ENCODE measurements at places on chromosomes 5 and 9.

DNA sequence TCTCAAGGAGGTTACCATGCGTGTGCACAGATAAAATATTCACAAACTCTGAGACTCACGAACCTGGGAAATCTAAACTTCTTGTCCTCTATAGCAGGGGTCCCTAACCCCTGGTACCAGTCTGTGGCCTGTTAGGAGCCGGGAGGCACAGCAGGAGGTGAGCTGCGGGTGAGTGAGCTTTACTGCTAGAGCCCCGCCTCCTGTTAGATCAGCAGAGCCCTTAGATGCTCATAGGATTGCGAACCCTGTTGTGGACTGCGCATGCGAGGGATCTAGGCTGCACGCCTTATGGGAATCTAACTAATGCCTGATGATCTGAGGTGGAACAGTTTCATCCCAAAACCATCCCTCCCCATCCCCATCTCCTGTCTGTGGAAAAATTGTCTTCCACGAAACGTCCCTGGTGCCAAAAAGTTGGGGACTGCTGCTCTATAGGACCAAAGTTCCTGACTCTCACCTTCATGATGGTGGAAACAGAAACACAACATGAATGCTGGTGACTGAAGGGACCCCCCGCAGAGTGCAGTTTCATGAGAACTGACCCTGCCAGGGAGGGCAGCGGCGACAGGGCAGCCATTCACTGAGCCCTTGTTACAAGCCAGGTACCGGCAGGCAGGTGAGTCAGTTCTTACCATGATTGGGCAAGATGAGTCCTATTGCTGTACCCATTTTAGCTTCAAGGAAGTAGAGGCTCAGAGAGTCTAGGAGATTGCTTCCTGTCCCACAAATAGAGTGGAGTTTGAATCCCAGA lies 181.9 kb downstream of the RGS3 start:
- no peak for DNase-seq

- DNase-seq = no peak
Measured at GRCh38 chr5:166369807-166370206, 1921.6 kb upstream of the WWC1 start.

- peak; percentile 86 for DNase-seq
Measured at GRCh38 chr5:33843579-33843978, 48.2 kb downstream of the ADAMTS12 start.

- no peak for DNase-seq
Measured at GRCh38 chr9:137465000-137465719, 6.0 kb upstream of the NSMF start.

DNA sequence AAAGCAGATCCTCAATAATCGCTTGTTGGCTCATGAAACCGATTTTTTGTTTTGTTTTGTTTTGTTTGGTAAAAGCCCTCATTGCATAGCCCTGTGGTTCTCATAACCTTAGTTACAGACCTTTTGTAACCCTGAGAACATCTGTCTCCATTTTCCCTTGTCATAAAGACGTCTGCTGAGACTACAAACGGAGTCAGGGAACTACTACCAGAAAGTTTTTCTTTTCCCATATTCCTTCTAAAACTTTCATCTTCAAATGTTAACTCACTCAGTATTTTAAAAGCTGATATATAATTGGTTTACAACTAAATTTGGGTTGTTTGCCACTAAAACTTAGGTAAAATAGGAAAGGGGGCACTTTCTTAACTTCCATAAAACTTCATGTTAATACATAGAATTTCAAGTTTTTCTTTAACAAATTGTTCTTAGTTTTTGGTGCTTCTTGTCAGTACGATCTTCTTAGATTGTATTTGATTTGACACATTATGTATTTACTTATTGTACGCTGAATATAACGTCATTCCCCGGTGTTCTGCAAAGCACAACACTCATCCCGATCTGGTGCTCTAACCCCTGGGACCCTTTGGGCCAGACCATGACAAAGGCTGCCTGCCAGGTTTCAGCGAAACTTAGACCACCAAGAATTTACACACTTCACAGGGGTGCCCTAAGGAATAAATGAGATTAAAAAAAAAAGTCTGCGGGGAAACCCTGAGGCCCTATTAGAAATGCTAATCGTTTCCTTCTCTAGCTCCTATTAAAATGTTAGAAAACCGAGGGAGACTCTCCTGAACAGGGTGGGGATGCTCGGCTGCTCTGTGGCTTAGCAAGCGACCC lies 1.1 kb upstream of the ANP32B start:
- DNase-seq = no peak

DNA sequence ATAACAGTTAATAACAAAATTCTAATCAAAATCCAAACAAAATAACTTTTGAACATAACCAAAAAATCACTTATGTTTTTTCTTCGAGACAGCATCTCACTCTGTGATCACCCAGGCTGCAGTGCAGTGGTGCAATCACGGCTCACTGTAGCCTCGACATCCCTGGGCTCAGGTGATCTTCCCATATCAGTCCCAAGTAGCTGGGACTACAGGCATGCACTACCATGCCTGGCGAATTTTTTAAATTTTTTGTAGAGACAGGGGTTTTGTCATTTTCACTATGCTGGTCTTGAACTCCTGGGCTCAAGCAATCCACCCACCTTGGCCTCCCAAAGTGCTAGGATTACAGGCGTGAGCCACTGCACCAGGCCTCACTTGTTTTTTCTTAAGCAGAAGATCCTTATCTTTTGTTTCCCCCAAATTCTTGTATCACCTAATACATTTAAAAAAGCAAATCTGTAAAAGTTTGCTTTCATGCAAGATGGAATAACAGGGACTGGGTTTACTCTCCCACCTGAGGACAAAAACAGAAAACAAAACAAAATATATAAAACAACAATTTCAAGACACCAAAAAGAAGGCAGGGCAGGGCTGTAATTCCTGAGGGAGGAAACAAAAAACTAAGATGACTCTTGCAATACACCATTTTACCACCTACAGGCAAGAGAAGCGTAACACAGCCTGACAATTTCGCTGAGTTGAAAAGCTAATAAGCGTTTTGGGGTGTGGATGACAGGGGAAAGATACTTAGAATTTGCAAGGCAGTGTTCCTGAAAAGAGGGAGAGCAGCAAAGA lies 71.4 kb downstream of the RAPGEF6 start:
- no peak for DNase-seq

- no peak for DNase-seq
Measured at GRCh38 chr9:77438653-77439052, 209.5 kb downstream of the GNA14 start.

GRCh38 chr5:41240985-41241384 lies 27.7 kb upstream of the C6 start:
- no peak for DNase-seq

DNA sequence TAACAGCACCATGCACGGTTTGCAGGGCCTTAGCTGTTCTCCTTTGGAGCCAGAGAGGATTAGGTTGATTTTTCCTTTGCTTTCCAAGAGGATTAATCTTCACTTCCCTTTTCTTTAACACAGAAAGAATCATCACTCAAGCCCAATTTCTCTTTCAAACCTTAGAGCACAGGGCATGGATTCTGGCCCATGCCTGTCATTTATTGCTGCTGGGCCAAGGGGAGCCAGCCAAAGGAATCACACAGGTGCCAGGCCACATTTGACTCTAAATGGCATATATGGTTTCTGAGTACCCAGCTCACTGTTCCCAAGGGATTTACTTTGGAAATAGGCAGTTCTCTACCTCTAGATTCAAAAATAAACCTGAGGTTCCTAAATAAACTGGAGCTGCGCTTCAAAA lies 58.3 kb downstream of the FBXL7 start:
- no peak for DNase-seq

DNA sequence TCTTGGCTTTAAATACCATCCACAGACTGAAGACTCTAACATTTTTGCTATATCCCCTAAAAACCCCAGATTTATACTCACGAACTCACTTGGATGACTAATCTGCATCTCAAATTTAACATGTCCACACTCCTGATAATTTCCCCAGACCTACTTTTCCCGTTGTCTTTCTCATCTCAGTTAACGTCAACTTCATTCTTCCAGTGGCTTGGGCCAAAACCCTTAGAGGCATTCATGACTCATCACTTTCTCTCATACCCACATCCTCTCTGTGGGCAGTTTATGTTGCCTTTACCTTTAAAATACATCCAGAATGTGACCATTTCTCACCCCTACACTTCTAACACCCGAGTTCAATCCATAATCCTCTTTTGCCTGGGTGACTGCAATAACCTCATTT lies 96.7 kb downstream of the EDIL3 start:
- peak; percentile 92 for DNase-seq

- DNase-seq = no peak
Measured at GRCh38 chr9:91243029-91243428, 118.7 kb downstream of the AUH start.

DNA sequence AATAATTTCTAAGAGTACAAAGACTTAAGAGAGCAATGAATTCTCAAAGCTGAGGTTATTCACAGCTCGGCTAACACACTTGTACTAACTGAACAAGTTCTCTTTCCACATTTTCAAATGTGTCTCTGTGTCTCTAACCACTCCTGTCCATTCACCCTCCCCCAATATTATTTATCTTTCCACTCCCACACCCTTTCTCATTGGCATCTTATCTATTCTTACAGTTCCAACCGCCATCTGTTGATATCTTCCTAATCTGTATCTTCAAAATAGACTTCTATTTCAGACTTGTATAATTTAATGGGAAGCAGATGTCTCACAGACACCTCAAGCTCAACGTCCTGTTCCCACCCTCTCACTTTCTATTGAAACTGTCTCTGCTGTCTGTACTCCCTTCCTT lies 205.9 kb downstream of the ANXA1 start:
- DNase-seq = no peak

DNA sequence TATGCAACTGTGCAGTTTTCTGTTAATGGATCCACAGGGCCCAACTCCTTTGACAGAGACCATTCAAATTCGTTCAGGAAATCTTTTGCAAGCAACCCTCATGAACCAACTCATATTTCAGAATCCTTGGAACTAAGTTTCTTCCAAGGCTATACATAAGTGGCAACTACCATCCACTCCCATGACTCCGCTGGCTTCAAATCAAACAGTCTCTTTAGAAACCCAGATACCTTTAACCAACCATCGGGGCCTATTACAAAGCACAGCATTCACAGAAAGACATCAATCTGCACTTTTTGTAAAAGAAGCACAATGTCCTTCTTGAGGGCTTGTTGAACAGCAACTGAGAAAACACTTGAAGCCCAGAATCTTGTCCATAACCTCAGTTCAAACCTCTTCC lies 526.9 kb downstream of the DTWD2 start:
- DNase-seq = no peak

- DNase-seq = no peak
Measured at GRCh38 chr5:103374473-103374963, 116.0 kb downstream of the MACIR start.

DNA sequence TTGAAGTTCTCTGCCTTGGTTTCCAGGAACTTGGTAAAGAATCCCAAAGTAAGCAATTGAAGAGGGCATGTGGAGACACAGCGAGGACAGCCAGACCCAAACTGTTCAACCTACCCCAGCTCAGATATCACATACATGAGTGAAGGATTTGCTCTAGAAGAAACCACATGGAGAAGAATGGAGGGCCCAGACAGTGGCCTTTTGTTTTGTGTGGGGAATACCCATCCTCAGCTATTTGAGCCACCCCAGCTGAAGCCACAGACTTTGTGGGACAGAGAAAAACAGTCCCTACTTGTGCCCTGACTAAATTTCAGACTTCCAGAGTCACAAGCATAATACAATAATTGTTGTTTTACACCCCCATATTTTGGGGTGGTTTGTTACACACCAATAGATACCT lies 387.1 kb downstream of the ZSWIM6 start:
- DNase-seq = no peak

- no peak for DNase-seq
Measured at GRCh38 chr5:1719860-1720259, 79.8 kb downstream of the MRPL36 start.

DNA sequence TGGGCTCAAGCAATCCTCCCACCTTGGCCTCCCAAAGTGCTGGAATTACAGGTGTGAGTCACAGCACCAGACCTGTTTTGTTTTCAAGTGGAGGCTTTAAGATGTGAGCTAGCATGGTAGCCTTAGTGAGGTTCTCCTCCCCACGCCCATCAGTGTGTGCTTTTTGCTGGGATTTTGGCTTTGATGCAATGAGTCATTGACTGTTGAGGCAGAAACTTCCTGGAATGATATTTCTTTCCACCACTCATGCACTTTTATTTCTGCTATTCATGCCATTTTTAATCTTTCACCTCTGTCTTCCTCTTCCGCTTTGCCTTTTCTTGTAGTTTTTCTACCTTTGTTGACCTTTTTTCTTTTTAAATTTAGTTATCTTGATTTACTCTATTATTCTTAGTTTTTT lies 4.2 kb upstream of the NFIL3 start:
- no peak for DNase-seq

DNA sequence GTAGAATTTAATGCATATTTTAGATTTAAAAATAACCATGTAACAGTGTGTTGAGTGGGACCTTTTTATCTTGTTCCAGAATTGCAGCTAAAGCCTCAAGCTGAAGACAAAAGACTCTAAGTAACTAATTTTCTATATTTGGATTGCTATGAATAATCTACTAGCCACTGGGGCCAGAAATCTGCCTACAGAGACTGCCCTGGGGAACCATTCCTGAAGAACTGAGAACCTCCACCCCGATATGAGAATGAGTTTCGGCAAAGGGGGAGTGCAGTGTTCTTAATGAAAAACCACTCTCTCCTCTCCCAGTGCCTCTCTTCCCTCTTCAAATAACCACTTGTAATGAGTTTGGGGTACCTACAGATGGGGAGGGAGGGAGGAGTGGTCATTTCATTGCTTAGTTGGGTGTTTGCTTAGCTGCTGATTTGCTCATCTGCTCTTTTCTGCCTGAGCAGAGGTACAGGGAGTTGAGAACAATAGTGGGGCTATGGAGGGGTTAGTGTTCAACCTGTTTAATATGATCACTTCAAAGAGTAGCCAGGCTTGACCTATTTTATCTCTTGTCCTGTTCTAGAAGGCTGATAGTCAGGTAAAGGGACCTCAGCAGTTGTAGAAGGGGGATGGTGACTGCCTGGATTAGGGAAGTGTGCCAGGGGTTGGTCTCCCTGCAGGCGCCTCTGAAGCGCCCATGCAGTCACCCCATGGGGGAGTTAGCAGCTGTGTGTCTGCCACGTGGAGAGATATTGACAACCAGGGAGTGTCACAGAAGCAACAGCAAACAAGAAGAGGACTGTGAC lies 47.7 kb downstream of the ATG10 start:
- DNase-seq = no peak

DNA sequence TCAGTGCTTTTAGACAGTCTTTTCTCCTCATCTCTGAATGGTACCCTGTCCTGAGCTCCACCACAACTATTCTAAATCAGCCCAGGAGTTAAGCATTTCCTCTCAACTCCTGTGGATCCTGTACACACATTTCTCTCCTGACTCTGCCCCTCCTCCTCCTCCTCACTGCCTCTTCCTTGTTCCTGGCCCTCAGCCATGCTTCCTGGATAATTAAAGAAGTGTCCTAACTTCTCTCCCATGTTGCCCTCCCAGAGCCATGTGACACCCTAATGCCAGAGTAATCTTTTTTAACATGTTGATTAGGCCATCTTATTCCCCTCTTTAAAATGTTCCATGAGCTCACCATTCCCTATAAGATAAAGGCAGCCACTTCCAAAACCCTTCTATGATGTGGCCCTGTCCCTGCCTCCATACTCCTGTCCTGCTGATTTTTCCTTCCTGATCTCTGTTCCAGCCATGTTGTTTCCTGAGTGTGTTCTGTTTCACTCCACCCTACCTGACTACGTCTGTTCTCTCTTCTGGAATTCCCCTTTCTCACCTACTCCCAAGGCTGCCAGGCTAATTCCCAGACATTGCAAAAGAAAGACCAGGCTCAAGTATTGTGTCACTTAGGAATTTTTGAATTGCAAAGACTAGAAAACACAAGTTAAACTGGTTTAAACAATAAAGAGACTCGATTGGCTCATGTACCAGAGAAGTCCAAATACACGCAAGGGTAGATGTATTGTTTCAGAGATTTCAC lies 295.2 kb downstream of the MAST4 start:
- no peak for DNase-seq
